ENCODE measurements at places on chromosomes 2 and 18. TPM values are rescaled to one million over a fixed set of nuclear protein-coding genes. Genes with fewer than 3 reads are reported as not detected.
A peak's percentile ranks its signal among the peaks of the same experiment; 100 is the strongest.

VWC2L gene
- total RNA-seq: not detected

TXNDC2 gene
- total RNA-seq: not detected

UGT1A7 gene
- not detected for total RNA-seq

DNA sequence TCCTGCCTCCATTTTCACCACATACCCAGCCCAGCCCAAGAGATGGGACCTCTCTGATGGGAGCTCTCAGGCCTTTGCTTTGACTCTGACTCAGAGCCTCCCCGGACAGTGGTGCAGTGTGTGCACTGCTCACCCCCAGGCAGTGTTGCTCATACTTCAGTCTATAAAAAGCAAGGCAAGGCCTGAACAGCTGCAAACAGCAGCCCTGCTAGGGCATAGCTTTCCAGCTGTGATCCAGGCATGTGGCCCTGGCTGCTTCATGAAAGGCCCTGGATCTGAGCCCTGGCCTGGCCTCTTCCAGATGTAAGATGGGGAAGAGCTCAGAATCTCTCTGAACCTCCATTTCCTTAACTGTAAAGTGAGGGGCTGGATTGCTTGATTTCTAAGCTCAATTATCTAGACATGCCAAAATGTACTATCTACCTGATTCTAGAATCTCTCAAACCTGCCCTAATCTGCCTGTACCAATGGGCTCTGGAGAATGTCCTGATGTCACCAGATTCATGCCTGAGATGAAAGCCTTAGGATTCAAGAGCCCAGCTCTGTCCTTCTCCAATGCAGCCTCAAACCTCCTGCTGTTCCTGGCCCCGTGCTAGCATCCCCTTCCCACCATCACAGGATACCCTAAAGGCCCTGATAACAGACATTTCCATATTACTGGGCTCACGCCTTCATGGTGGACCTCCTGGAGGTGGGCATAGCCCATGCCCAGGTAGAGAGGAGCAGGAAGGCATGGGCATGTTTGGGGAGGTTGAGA lies 206.9 kb downstream of the ARL4C start:
- DNase-seq: no peak
- H3K4me3 ChIP-seq: no peak overlapping the region
- no peaks in the 10 kb centered on the region for H3K36me3 ChIP-seq
- H3K27me3 ChIP-seq: no peaks in the 10 kb centered on the region
- peak overlapping the region; percentile 69 for H3K27ac ChIP-seq
- no peaks in the 10 kb centered on the region for H3K4me1 ChIP-seq

IL1R2 gene
- 17.7 TPM for total RNA-seq

PSTPIP2 gene
- 8.1 TPM for total RNA-seq

All from tibial nerve (tissue), 4 donors.